ENCODE measurements at places on chromosomes 12 and 14.

DNA sequence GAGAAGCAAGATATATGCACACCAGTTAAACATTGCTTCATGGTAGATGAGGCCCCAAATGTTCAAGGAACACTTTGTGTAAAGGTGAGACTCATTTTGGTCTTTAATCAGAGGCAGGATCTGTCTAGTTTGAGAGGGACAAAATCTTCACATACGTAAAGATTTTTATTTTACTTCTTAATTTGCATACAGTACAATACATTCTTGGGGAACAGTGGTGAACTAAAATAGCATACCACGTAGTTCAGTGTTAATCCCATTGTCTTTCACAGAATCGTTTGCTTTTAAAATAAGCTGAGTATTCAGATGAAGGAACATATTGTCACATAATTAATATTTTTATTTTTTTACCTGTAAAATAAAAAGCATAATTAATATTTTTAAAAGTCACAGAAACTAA is 43.3 kb downstream of the GPATCH2L start:
- no peak for DNase-seq

DNA sequence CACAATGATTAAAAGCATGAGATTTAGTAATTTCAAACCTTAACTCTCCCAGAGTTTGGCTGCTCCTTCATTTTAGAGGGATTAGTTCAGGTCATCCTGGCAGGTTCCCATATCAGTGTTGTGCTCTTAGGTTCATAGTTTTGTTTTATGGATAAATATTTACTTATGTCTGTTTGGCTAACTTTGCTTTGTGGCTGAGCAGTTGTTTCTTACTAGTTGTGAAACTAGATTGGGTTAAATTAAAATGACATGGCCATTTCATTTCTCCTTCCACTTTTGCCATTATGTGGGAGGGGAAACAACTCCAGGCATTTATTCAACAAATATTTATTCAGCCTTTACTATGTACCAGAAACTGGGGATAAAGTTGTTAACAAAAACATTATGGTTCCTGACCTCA is 158.8 kb downstream of the TMTC3 start:
- no peak for DNase-seq

DNA sequence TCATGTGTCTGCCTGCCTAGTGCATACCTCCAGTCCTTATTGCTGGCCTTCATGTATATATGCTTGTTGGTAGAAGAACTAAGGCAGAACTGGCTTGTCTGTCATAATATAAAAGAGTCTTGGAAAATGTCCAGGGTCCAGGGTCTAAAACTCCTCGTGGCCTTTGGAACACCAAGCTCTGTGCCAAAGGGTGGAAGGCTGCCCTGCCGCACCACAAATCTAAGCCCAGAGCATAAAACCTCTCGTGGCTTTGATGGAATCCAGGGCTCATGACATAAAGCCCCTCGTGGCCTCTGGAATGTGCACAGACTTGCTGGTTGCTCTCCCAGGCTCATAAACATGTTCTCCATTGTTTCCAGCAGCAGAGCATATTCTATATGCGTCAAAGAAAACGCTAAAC is 107.9 kb downstream of the BBS10 start:
- no peak for DNase-seq

- DNase-seq, result no peak
Observed at GRCh38 chr12:1425396-1425729, 169.0 kb downstream of the FBXL14 start.

- no peak for DNase-seq
Observed at GRCh38 chr14:47009615-47010014, 358.0 kb upstream of the RPL10L start.

- DNase-seq, result peak; percentile 93
Observed at GRCh38 chr14:42994051-42994736, 1387.5 kb downstream of the LRFN5 start.

DNA sequence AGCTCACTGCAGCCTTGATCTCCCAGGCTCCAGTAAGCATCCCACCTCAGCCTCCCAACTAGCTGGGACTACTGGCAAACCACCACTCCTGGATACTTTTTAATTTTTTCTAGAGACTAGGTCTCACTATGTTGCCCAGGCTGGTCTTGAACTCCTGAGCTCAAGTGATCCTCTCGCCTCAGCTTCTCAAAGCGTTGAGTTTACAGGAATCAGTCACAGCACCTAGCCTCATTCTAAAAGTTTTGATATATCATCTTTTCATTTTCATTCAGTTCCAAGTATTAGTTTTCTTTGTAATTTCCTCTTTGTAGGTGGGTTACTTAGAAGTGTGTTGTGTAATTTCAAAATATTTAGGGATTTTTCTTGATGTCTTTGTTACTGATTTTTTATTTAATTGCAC is 9.6 kb downstream of the CBX5 start:
- no peak for DNase-seq

GRCh38 chr12:1564067-1564466 is 30.3 kb downstream of the FBXL14 start:
- no peak for DNase-seq

GRCh38 chr14:91649930-91650329 is 82.0 kb downstream of the CATSPERB start:
- DNase-seq, result no peak

DNA sequence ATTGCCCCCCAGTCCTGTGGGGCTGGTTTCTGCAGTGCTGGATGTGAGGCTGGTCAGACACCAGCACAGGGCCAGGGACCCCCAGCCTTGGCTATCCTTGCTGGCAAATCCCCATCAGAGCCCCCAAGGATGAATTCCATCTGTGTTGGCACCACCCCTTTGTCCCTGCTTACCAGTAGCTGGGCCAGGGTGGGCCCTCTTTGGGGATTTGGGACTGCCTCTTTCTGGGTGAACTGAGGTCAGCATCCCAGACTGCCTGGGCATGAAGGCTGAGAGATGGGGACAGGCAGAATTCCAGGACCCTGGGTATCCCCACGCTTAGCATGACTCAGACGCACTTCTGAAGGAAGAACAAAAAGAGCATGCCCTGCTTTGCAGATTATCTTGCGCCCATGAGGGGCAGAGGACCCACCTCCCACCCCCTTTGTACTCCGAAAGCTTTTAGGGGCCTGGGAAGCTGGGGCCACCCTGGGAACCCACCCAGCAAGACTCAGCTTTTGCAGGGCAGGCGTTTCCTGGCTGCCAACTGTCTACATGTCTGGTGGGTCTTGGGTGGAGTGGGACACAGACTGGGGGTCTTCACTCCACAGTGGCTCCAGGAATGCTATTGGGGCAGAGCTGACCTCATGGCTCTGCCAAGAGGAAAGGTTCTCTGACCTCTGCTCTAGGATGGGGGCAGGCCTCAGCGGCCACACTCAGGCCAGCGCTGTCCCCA is 26.8 kb downstream of the RFLNA start:
- DNase-seq, result no peak

- no peak for DNase-seq
Observed at GRCh38 chr14:62081951-62082350, 319.7 kb downstream of the SNAPC1 start.

DNA sequence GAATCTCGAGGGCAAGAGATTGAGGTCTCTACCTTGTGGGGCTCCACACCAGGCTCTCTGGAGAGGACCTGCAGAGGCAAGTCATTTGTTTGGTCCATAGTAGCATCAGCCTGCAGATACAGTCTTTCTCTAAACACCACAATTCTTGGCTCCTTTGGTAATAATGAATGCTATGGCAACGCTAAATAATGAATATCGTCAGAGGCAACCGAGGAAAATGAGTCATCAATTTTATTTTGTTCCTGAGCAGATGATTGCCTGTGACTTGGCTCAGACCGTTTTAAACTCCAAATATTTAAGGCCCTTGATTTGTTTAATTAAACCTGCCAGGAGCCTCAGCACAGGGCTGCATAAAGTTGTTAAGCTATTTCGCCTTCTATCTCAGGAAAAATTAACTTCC is 924.1 kb upstream of the TMEM132C start:
- no peak for DNase-seq

- no peak for DNase-seq
Observed at GRCh38 chr14:68927956-68928675, 51.0 kb downstream of the ACTN1 start.

DNA sequence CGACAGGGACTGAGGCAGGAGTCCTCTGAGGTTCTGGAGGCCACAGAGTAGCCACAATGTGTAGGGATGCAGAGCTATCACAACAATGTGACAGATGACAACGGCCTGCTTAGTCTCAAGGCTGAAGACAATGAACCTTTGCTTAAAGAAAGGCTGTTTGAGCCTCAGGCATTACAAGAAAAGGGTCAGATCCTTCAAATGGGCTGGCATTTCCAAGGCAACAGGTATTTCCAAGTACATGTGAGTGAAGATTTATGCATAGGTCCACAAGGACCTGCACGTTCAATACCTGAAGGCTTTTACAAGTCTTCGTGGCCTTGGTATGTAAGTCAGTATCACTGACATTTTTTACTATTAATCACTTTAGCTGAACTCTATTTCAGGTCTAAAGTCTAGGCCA is 62.0 kb downstream of the TMCC3 start:
- DNase-seq, result no peak

DNA sequence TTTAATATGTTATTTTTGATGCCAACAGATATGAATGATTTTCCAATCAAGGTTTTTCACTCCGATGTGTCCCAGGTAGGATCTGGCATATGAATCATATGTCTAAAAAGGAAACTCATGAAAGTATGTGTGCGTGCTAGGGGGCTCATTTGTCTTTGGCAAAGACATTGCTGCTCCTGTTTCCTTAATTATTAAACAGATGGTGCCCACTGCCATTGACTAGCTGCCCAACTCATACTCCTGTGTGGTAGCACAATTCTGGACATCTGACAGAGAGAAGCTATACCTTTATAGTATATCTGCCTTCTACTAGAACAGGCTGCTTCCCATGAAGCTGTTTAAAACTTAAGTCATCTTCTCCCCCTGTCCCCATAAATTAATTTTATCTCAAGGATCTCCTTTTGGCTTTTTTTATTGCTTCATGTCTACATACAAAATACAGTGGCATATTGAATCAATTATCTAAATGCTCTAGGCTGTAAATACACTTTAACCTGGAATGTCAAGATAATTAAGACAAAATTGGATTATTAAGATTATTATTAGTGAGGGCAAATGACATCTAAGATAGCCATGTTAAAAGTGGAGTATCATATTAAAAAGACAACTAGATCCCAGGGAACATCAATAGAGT is 1.4 kb upstream of the PDE3A start:
- no peak for DNase-seq

- DNase-seq, result no peak
Observed at GRCh38 chr14:74853581-74853980, 22.4 kb downstream of the PROX2 start.

GRCh38 chr12:27585739-27586265 is 61.8 kb downstream of the PPFIBP1 start:
- DNase-seq, result no peak

GRCh38 chr14:94143239-94143638 is 13.8 kb upstream of the IFI27L2 start:
- DNase-seq, result no peak

DNA sequence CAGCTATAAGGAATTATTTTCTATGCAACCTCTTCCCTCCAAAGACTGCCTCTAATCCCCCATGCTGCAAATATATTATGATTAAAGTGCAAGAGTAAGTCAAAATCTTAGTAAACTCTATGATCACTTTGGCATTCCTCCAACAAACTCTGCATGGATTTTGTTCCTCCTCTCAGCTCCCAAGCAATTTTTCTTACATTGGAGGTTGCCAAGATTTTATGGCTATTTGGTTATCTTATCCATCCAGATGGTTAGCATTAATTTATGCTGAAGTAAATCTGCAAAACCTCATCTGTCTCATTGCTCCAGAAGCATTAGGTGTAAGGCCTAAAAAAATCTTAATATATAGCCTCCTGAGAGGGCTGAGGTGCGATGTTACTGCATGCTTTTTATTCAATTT is 228.1 kb downstream of the CHST11 start:
- no peak for DNase-seq

DNA sequence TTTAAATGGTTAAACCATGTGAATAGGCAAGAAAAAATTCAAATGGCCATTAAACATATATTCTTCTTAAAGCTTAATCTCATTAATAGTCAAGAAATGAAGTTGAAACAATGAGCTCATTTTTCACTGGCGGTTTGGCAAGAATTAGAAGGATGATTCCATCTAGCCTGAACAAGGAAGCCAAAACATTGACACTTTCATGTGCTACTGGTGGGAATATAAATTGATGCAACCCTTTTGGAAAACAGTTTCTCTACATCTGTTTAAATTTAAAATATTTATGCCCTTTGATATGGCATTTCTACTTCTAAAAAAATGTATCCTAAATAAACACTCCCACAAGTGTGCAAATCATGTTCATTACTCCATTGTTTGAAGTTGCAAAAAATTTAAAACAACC is 174.7 kb upstream of the HIF1A start:
- no peak for DNase-seq

DNA sequence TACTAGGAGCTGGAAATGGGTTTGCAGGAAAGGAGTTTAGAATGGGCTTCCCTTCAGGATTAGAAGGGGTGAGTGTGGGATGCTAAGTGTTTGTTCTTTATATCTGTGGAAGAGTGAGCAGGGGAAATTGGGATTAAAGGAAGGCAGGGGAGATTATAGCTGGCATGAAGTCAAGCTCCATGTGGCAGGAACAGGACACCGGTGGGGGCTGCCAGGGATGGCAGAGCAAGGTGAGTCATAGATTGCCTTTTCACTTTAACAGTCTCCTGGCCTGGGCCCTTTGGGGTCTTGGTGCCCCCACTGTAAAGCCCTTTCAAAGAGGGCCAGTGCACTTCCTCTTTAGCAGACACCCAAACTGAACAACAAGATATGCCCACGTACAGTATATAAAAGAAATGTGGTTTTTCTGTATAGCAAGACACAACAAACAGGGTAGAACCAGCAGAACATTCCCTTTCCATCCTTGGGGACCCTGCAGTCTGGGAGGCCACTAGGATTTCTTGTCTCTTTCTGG is 23.1 kb upstream of the FBXO21 start:
- no peak for DNase-seq

GRCh38 chr14:104773505-104774452 is 20.8 kb downstream of the SIVA1 start:
- no peak for DNase-seq

DNA sequence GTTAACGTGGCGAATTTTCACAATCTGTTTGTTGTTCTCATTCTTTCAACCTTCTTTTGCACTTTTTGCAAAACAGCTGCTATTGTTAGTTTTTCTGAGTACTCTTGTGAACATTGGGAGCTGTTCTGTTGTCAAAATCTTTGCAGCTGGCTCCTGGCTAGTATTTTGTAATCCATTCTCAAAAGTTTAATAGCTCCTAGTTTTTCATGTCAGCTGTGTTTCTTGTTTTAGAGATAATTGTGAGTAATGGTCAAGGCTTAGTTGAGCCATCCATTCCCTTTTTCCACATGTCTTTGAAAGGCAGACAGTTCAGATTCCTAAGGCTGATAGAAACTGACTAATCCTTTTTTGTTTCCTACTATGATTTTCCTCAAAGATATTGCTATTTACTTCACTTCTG is 39.1 kb upstream of the CRADD start:
- no peak for DNase-seq

GRCh38 chr12:104677441-104678089 is 220.8 kb downstream of the CHST11 start:
- DNase-seq, result no peak

GRCh38 chr12:116813271-116814041 is 67.8 kb downstream of the HRK start:
- DNase-seq, result peak; percentile 51

GRCh38 chr12:124764451-124764850 is 99.2 kb downstream of the SCARB1 start:
- peak; percentile 35 for DNase-seq

GRCh38 chr14:71169861-71170260 is 262.6 kb downstream of the PCNX1 start:
- DNase-seq, result no peak

All from NCI-H226 (cell line).